ENCODE measurements at places on chromosomes 11 and 22. TPM values are rescaled to one million over a fixed set of nuclear protein-coding genes. Genes with fewer than 3 reads are reported as not detected.

Gene NAALADL1
- 3.1 TPM for total RNA-seq

Gene SHANK3
- total RNA-seq, result 19.3 TPM

Gene TXNRD2
- 40.4 TPM for total RNA-seq

Gene MS4A8
- not detected for total RNA-seq

Gene PATE2
- total RNA-seq, result not detected

Gene OR56A1
- total RNA-seq, result not detected

Gene RFPL1
- total RNA-seq, result not detected

Gene OR5W2
- total RNA-seq, result not detected

Gene SMC1B
- total RNA-seq, result not detected

Gene PKNOX2
- 5.8 TPM for total RNA-seq

Gene HIKESHI
- total RNA-seq, result 48.0 TPM

Gene KRTAP5-1
- not detected for total RNA-seq

Gene THAP12
- total RNA-seq, result 18.3 TPM

Gene PHLDB1
- 102 TPM for total RNA-seq

Gene OR6T1
- total RNA-seq, result not detected

Gene APOBEC3B
- total RNA-seq, result 0.75 TPM

Gene FAT3
- 0.24 TPM for total RNA-seq

Gene RASD2
- total RNA-seq, result 9.4 TPM

Gene OOSP4B
- total RNA-seq, result not detected

Gene OR10A2
- not detected for total RNA-seq

Gene SMIM35
- total RNA-seq, result not detected

Gene PANX1
- 21.7 TPM for total RNA-seq

Gene KCTD14
- not detected for total RNA-seq

Gene SCN2B
- 17.6 TPM for total RNA-seq

Gene UPK3A
- total RNA-seq, result 0.65 TPM

Gene FAM83F
- total RNA-seq, result 4.9 TPM

Gene OR8G1
- total RNA-seq, result not detected

Gene PGA5
- total RNA-seq, result not detected

Gene IFITM10
- total RNA-seq, result 1.1 TPM

Gene SCARF2
- total RNA-seq, result 2.6 TPM

Gene C11orf65
- total RNA-seq, result 0.56 TPM

Gene OR5AS1
- total RNA-seq, result not detected

Gene LRRC74B
- total RNA-seq, result not detected

Gene MRGPRE
- total RNA-seq, result 0.16 TPM

Gene EFCAB6
- total RNA-seq, result 1.7 TPM

Gene ARHGAP8
- not detected for total RNA-seq

Gene SORL1
- 4.7 TPM for total RNA-seq

Gene CFAP300
- total RNA-seq, result 0.38 TPM

Gene OR52H1
- not detected for total RNA-seq

Gene USP47
- total RNA-seq, result 49.0 TPM

Gene FOLR2
- 27.1 TPM for total RNA-seq

Gene GAS2
- 9.7 TPM for total RNA-seq

Gene GNAZ
- total RNA-seq, result 3.1 TPM

Gene KDM4E
- total RNA-seq, result not detected

Gene CLTCL1
- total RNA-seq, result 9.6 TPM

Gene CDKN1C
- 37.7 TPM for total RNA-seq

Gene DSCAML1
- 0.83 TPM for total RNA-seq

Gene TEX12
- total RNA-seq, result not detected

Gene TAGLN
- total RNA-seq, result 91.4 TPM

Gene PRG3
- total RNA-seq, result not detected

Gene YAP1
- 73.8 TPM for total RNA-seq
